Activated T-cell treated with anti-CD3 and anti-CD28 coated beads for 24 hours (primary cell): ENCODE measurements at places on chromosomes 1 and 21.

DNA sequence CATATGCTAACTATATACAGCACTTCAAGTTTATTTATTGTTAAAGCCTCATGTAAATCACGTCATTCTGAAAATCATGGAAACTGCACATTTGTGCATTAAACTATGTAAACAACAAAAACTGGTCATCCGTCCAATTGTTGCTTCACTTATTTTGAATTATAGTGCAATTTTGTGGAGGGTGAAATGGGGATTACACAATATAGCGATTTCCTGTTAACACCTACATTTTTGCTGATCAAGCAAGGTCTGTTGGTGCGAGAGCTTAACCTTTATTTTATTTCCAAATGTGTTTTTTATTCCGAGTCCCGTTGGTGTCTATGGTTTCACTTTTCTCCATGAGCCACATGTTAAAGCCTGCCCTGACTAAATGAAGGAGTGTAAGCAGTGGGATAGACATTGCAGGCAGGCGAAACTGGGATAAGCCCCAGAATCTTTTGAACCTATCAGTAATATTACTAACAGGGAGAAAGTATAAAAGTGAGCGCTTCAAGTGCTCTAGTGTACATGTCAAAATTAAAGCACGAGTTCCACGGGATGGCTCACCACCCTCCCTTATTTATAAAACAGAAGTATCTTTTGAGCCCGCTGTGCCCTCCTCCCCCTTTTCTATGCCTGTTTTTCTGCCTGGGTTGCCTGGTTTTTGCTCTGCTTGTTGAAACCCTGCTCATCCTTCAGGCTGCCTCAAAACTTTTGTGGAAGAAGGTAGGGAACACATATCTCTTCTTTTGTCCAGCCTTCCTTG is 120.7 kb downstream of the NFIA start:
- DNase-seq: no peak

DNA sequence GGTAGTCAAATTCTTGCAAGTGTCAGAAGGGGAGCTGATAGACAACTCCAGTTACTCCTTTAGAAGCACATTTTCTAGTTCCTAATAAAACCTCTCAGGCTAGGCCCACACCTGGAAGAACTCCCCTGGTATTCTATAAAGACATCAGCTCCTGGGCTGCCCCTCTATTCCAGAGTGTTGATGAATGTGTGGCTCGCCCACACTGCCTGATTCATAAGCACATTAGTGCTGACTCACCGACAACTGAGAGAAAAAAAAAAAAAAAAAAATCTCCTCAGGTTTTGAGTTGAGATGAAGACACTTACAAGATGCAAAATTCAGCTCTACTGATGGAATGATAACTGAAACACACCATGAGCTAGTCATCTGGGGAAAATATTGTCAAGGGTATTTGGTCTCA is 188.1 kb downstream of the TNR start:
- DNase-seq: no peak

GRCh38 chr1:61496501-61496900 is 228.4 kb downstream of the TM2D1 start:
- no peak for DNase-seq

- no peak for DNase-seq
These were observed 2.2 kb upstream of the KIF17 start for GRCh38 chr1:20719871-20720620.
